ENCODE measurements at places on chromosomes 5 and 9.

DNA sequence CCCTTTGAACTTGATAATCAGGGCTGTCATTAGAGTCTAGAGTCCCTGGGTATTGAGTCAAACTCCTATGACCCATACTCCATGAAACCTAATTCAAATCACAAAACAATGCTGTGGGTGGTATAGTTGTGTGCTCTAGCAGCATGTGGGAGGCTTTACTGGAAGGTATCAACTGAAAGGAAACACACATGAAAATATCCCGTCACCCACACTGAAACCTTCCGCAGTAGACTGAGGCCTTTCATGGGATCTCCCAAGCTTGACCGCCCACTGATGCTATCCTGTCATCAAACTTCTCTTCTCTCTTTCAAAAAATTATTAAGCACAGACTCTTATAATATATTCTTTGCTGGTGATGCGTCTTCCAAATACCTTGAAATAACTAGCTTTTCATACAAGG lies 569.1 kb upstream of the MEF2C start:
- DNase-seq, result no peak

- DNase-seq, result no peak
Measured at GRCh38 chr5:1483064-1483463, 37.8 kb upstream of the SLC6A3 start.

- no peak for DNase-seq
Measured at GRCh38 chr5:81830596-81830995, 79.7 kb upstream of the SSBP2 start.

DNA sequence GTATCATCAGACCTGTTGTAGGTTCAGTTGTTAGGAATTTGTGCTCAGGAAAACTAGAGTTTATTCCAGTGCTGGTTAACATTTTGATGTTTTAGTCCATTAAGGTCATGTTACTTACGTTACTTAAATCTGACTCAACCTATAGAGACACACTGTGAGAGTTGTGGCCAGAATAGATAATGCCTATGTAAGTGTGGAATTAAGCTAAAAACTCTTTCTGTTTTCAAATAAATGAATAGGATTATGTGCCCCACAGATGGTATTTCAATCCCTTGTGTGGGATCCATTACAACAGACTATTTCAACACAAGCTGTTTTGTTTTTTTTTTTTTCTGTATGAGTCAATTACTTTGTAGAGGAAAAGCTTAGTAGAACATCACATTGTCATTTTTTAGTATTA lies 68.1 kb downstream of the MEGF10 start:
- no peak for DNase-seq

DNA sequence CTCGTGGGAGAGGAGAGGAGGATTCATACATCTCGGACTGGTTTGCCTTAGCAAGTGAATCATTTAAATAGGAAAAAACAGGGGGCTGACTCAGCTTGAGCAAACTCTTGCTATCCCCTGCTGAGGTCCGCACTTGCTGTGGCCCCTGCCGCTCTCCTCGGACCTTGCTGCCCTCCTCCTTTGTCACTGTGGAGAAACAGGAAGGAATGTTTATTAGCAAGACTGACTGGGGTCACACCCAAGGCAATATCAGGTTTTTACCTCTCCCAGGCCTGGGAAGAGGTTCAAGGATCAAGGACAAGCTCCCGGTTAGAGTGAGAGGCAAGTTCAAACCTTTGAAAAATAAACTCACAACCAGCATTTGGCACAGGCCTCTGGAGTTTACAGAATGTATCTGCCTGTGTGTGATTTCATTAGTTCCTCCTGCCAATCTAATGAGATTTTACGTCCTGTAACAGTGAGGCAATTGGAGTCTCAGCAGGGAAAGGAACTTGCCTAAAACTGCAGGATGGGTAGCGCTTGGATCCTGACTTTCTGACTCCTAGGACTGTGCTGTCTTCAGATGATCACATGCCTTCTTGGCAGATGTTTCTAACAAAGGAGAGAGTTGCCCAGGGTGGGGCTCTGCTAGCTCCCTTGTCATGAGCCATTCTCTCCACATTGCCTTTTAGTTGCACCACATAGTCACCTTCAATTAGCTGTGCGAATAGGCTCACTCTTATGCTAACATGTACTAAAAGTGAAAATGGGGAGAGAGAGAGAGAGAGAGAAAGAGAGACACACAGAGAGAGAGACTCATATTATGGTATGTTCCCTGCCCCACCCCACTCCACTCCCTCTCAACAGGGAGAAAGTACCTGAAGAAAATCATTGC lies 108.6 kb upstream of the CDKN2B start:
- DNase-seq, result no peak

GRCh38 chr5:173671121-173671949 lies 54.9 kb upstream of the BOD1 start:
- DNase-seq, result no peak

- DNase-seq, result no peak
Measured at GRCh38 chr5:160638161-160638742, 213.8 kb downstream of the ATP10B start.

- no peak for DNase-seq
Measured at GRCh38 chr9:117744856-117745389, 40.7 kb downstream of the TLR4 start.

DNA sequence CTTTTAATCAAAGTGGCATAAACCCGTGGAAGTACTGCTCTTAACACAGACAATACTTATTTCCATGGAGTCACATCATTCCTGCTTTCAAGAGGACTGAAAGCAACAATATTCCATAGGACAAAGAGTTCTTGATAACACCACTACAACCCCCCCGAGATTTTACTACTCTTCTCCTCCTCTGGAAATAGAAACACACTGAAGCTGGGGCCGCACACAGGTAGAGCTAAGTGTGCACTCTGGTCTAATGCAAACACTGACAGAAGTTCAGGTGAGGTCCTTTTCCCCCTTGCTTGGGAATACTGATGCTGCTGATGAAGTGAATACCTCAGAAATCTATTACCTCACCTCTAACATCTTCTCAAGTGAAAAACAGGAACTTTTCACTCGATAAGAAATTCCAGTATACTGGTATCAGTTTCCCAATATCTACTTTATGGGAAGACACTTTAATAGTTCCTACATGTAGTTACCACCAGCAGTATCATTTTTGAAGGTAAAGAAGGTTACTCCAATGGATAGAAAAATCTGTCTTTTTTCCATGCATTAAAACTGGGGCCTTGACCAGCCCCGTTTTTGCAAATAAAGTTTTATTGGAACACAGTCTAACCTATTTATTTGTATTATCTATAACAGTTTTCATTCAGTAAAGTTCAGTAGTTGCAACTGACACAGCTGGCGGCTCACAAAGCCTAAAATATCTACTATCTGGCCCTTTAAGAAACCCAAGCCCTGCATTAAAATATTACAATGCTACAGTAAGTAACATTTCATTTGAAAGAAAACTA lies 50.0 kb downstream of the GOLPH3 start:
- DNase-seq, result no peak

DNA sequence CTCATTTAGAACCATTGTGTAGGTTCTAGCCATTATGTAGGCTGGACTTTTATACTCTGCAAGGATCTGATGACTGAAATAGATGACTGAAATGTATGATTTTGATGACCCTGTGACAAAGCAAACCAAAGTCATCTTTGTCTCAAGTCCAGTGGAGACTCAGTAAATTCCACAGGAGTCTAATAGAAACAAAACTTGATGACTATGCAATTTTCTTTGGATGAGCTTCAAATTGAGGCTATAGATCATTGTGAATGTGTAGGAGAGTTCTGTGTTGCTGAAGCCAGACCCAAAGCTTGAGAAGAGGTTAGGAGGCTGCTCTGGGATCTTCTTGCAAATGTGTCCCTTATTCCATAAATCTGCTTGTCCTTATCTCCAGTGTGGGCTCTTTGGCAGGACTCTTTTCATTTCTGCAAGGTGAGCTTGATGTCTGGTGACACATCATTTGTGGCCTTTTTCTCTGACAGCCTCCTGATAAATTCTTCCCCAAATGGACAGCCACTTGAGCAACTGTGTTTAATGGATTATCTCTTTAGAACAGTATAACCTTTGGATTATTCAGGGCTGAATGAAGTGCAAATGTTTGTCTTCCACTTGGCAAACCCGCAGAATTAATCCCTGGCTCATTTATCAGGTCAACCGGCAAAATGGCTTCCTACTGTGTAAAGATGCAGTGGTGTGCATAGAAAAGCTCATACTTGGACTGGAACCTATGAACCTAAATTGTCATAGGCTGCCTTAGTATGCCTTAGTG lies 235.1 kb upstream of the ANKH start:
- no peak for DNase-seq

DNA sequence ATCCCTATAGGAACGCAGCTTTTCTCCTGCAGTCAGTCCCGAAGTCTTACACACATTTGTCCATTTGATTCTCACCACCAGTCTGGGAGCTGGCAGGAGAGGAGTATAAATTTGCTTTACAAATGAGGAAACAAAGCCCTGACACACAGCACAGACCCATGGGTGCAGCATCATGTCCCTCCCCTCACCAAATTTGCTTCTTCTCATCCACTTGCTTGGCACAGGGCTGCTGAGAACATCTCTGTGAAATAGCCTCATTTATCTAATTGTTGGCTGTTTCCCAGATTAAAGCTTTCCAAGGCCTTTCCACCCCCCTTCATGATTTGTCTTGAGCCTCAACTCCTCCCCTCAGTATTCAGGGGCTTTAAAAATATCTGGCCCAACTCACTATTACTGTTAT lies 11.3 kb upstream of the ADRB2 start:
- no peak for DNase-seq

- no peak for DNase-seq
Measured at GRCh38 chr9:27349698-27350080, 52.7 kb upstream of the EQTN start.

- no peak for DNase-seq
Measured at GRCh38 chr5:432201-432927, 10.6 kb upstream of the EXOC3 start.

DNA sequence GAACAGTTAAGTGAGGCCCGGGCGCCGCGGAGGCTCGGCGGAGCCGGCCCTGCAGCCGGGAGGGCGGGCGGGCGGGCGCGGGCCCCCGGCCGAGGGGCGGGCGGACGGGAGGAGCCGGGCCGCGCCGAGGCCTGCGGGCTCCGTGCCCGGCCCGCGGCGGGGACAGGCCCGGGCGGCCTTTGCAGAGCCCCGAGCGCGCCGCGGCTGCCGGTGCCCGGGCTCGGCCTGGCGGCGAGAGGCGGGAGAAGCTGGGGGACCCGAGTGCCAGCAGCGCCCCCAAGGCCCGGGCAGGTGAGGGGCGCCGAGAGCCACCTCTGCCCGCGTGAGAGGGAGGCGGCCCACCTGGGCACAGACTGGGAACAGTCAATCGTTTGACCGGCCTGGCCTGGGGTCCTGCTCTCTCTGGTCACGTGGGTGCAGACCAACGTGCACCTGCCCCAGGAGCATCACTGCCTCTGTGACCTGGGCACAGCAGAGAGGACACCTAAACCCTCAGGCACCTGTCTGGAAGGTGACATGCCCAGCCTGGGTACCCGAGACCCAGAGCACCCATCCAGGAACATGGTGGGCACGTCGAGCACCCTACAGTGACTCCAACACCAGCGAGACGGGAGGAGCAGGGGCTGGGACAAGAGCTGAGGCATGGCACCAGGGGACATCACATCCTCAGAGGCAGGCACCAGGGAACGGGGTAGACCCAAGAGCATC lies 531 bp downstream of the MVB12B start:
- peak; percentile 15 for DNase-seq

DNA sequence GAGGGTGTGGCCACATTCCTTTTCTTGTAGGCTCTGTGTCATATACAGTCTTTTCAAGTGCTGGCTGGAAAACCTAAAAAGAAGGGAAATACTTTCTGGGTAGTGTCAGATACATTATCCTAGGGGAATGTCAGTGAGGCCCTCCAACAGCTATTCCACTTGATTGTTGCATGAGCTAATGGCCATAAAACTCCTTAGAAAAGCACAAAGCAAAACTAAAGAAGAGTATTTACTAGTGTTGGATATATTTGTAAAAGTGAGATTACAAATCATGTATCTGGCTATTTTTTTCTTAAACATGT lies 829 bp downstream of the ANXA1 start:
- no peak for DNase-seq

DNA sequence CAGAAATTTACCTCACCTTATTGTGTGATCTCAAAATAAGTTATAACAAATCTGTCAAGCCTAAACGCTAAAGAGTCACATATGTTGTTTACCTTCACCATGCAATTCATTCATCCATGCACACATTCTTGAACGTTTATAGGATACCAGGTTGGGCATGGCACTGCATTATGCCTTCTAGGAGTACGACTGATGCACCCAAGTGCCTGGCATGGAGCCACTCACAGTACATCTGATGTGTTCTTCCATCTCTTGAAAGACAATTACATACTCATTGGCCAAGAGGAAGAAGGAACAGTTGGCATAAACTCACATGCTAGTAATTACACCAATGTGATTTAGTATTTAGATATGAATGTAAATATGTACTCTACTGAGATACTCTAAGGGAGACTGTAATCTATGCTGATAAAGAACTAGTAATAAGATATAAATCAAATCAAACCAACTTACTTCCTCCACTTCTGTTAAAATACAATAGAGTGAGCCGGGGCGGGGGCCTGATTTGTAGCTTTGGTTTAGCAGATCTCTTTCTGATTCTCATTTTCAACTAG lies 90.7 kb downstream of the LPAR1 start:
- DNase-seq, result no peak

DNA sequence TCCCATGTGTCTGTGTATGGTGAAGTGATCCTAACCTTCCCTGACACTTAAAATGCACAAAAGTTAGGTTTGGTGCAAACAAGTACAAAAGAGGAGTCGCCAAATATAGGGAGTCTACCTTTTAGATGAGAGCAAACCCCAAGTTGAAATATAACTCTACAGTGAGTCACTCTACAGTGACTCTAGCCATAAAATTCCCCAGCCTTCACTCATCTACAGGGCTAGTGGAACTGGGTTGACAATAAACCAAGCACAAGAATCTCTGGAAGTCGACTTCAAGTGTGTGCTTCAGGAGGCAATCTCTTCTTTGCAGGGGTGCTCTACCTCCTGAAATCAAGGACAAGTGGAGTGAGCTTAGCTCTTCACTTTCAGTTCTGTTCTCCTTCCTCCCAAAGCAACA lies 3.3 kb downstream of the SHISAL2B start:
- no peak for DNase-seq

DNA sequence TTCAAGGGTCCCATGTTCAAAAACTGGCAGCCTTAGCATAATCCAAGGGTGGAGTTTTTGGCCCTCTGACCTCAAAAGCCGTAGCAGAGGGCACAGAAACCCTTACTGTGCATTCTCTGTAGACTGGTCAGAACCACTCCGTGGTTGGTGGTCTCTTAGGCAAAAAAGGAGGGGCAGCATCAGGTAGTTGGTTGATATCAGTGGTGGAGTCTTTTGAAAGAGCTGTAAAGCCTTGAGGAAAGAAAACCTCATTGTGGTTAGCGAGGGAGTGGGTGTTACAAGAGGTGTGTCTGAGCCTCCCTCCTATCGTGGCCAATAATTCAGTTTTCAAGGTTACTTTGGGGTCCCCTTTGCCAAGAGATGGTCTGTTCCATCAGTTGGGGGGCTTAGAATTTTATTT lies 40.9 kb downstream of the ARHGEF28 start:
- no peak for DNase-seq

DNA sequence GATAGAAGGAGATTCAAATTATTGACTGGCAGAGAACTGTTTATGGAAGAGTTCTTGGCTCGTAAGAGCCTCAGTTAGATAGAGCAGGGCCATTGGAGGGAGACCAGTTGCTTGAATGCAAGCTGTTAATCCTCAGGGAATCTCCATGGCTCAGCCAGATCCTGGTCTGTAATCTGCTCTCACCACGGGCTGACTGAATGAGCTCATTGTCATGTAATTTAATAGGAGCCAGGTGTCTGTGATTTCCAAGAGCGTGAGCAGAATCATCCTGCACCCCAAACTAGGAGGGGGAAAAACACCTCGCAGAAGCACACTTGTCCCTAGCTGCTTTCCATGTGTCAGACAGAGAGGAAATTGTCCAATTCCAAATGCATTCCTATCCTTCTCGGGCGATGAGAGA lies 19.1 kb upstream of the KCNMB1 start:
- DNase-seq, result no peak

- no peak for DNase-seq
Measured at GRCh38 chr5:3875144-3875543, 279.5 kb downstream of the IRX1 start.
